ENCODE measurements at places on chromosomes 5 and 9.

GRCh38 chr5:74866596-74867162 is 492 bp upstream of the FAM169A start:
- no peak for DNase-seq
- H3K27ac ChIP-seq = no peak overlapping the region
- no peaks in the 10 kb centered on the region for H3K36me3 ChIP-seq
- H3K4me3 ChIP-seq = peak overlapping the region; percentile 45
- no peaks in the 10 kb centered on the region for H3K4me1 ChIP-seq

DNA sequence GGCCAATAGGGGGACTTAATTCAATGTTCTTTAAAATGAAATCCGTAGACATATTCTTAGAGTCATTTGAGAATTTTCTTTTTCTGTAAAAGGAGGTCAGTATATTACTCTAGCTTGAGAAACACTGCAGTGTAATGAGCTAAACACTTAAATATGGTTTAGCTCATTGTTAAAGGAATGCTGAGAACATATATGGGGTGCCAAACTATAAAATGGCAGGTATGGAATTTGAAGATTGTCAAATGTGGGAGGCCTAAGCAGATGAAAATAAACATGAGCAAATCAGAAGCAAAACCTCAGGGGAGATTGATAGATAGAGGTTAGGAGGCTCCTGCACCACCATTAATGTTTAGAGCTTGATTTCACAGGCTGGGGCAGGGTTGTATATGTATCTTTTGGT is 57.9 kb downstream of the STX17 start:
- peaks cover 57% of the 10 kb centered on the region for H3K36me3 ChIP-seq
- no peaks in the 10 kb centered on the region for H3K4me1 ChIP-seq
- no peaks in the 10 kb centered on the region for H3K27me3 ChIP-seq
- no peak for DNase-seq
- no peak overlapping the region for H3K27ac ChIP-seq

GRCh38 chr5:180618829-180619562 is 27.7 kb upstream of the SCGB3A1 start:
- no peak for DNase-seq
- H3K36me3 ChIP-seq = no peaks in the 10 kb centered on the region
- H3K4me1 ChIP-seq = no peaks in the 10 kb centered on the region
- H3K4me3 ChIP-seq = peak overlapping the region; percentile 30
- H3K27ac ChIP-seq = no peak overlapping the region
- H3K27me3 ChIP-seq = peaks cover 7% of the 10 kb centered on the region

- H3K4me3 ChIP-seq = no peak overlapping the region
- no peaks in the 10 kb centered on the region for H3K27me3 ChIP-seq
- no peaks in the 10 kb centered on the region for H3K36me3 ChIP-seq
- no peak overlapping the region for H3K27ac ChIP-seq
- peaks cover 7% of the 10 kb centered on the region for H3K4me1 ChIP-seq
- DNase-seq = no peak
Measured at GRCh38 chr5:33319841-33320240, 120.9 kb upstream of the TARS1 start.

DNA sequence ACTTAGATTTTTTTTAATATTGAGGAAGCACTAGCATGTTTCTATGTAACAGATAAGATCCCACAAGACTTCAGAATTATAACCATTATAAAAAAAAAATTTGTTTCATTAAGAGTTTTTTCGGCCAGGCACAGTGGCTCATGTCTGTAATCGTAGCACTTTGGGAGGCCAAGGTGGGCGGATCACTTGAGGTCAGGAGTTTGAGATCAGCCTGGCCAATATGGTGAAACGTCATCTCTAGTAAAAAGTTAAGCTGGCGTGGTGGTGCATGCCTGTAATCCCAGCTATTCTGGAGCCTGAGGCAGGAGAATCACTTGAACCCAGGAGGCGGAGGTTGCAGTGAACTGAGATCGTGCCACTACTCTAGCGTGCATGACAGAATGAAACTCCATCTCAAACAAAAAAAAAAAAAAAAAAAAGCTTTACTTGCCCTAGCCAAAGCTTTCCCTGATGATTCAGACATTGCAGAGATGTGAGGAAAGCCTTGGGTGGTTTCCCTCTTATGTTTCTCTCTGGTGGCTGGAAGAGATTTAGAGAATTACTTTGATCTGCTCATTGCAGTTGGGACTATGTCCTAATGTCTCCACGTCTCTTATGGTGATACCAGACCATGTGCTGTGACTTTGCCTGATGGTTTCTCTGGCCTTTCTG is 65.4 kb downstream of the EGFLAM start:
- no peaks in the 10 kb centered on the region for H3K4me1 ChIP-seq
- H3K27ac ChIP-seq = no peak overlapping the region
- no peak overlapping the region for H3K4me3 ChIP-seq
- H3K27me3 ChIP-seq = no peaks in the 10 kb centered on the region

DNA sequence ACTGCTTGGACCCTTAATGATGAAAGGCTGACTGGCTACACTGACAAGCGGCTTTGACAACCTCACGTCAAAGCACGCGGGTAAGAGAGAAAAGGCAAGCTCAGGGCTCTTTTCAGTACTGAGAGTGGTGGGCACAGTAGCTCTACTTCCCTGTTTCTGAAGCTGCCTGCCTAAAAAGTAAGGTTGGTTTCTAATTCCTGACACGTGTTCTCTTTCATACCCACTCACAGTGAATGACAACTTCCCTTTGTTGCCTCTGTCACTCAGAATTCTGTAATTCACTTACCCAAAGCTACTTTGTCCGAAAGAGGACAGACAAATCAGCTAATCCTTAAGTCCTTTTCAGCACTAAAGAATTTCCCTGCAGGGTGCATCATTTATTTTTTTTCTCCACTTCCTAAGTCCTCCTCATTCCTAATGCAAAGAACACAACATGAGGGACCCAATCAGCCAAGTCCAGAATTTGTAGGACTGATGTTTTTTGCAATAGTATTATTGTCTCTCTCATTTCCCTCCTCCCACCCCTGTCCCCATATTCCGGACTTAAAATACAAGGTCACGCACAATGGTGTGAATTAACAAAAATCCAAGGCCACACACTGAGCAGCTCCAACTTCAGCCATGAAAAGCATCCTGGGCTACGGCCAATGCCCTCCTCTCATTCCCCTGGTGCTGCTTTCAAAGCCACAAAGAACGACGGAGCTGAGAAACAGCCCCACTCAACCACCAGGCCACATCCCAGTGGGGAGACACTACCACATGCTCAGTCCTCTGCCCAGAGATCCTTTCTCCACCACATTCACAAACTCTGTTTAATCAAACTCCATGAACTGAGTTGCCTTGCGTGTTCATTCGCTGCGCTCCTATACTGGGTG is 221.0 kb downstream of the TSSK1B start:
- no peaks in the 10 kb centered on the region for H3K36me3 ChIP-seq
- no peaks in the 10 kb centered on the region for H3K27me3 ChIP-seq
- H3K4me1 ChIP-seq = peaks cover 12% of the 10 kb centered on the region

GRCh38 chr9:95815961-95816360 is 59.5 kb upstream of the ERCC6L2 start:
- no peaks in the 10 kb centered on the region for H3K36me3 ChIP-seq
- no peak overlapping the region for H3K4me3 ChIP-seq
- no peak overlapping the region for H3K27ac ChIP-seq
- H3K27me3 ChIP-seq = no peaks in the 10 kb centered on the region

DNA sequence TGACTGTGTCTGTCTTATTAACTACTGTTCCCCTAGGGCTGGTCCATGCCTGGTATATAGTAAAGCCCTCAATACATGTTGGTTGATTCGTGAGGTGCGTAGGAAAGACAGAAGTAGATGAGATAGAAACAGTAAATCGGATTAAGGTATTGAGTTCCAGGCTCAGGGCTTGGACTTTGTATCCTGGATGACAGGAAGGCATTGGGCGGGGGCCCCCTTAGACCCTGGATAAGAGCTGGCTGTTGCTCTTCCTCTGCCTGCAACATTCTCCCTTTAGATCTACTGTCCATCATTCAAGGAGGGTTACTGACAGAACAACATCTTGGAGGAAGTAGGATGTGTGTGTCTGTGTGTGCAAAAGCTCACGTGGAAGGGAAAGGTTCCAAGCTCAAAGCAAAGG is 31.2 kb upstream of the CTNNA1 start:
- H3K27me3 ChIP-seq = no peaks in the 10 kb centered on the region
- DNase-seq = no peak
- H3K36me3 ChIP-seq = no peaks in the 10 kb centered on the region
- no peaks in the 10 kb centered on the region for H3K4me1 ChIP-seq
- no peak overlapping the region for H3K27ac ChIP-seq
